ENCODE measurements at places on chromosomes 12 and 14. TPM values are rescaled to one million over a fixed set of nuclear protein-coding genes. Genes with fewer than 3 reads are reported as not detected.

The TSPAN19 gene
- total RNA-seq: not detected

The SLC22A17 gene
- 9.6 TPM for total RNA-seq

The TSPAN31 gene
- 50.7 TPM for total RNA-seq

The RNASE3 gene
- not detected for total RNA-seq

The KCNK10 gene
- not detected for total RNA-seq

The AKAP6 gene
- total RNA-seq: 130 TPM

The HOXC11 gene
- 2.2 TPM for total RNA-seq

The SLC5A8 gene
- total RNA-seq: not detected

The APOF gene
- total RNA-seq: not detected

The CLEC1A gene
- not detected for total RNA-seq

The RPGRIP1 gene
- total RNA-seq: not detected

DNA sequence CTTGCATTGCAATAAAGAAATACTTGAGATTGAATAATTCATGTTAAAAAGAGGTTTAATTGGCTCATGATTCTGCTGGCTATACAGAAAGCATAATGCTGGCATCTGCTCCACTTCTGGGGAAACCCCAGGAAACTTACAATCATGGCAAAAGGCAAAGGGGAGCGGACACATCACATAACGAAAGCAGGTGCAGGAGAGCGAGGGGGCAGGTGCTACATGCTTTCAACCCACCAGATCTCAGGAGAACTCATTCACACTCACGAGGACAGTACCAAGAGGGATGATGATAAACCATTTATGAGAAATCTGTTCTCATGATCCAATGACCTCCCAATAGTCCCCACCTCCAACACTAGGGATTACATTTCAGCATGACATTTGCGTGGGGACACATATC lies 172.6 kb downstream of the RASSF9 start:
- DNase-seq: no peak

- no peak for DNase-seq
These were observed 83.4 kb downstream of the ADCK1 start for GRCh38 chr14:77883131-77883846.

GRCh38 chr12:24416423-24417109 lies 467.1 kb upstream of the SOX5 start:
- DNase-seq: no peak

DNA sequence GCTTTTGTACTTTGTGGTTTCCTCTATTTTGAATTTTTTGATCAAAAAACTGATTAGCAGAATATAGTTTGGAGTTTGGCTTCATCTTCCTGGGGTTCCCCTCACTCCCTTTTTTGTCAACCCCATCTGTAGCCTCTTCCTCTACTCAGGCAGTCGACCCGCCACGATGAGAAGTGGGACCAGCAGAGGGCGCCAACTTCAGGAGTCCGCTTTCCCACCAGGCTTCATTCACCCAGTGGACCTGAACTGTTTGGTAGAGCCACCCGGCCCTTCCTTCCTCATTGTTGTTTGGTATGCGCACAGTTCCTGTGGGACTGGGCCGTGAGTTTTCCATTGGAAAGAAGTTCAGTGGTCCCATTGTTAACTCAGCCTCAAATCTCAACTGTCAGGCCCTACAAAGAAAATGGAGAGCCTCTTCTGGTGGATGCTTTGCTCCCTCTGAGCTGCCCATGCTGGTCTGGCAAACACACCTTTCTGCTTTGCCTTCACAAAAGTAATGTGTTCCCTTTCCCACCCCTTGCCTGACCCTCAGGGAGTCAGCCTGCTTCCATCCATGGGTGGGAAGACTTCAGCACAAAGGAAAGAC lies 21.7 kb downstream of the TMBIM6 start:
- peak; percentile 62 for DNase-seq

DNA sequence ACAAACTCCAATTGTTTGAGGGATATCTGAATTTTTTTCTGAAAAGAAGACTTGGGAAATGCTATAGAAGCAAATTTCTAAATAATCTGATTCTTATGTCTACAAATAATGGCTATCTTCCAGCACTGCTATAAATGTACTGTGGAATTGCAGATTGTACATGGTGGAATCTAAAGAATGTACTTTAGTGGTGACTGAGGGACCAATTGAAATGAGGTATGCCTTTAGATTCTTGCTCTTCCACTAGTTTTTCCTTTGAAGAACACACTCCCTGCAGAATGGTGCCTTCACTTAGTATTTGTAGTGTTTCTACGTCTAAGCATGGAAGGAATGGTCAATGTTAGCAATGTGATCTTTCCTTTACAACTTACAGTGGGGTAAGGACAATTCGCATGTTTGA lies 11.7 kb upstream of the PRB4 start:
- no peak for DNase-seq

DNA sequence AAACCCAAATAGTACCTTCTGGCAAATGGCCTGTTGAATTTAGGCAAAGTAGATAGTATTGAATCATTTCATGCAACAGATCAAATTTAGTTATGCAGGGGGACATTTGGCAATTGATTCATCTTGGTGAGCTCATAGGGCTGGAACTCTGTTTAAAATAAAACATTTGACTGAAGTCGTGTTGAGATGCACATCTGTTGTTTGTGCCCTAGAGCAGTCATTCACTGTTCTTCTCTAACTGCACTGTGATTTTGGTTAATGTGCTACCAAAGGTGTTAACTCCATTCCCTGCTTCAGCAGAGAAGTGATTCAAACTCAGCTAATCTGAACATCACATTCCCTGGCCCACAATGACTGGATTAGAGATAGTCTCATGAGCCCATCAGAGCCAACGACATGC lies 44.0 kb upstream of the CSRP2 start:
- DNase-seq: no peak

DNA sequence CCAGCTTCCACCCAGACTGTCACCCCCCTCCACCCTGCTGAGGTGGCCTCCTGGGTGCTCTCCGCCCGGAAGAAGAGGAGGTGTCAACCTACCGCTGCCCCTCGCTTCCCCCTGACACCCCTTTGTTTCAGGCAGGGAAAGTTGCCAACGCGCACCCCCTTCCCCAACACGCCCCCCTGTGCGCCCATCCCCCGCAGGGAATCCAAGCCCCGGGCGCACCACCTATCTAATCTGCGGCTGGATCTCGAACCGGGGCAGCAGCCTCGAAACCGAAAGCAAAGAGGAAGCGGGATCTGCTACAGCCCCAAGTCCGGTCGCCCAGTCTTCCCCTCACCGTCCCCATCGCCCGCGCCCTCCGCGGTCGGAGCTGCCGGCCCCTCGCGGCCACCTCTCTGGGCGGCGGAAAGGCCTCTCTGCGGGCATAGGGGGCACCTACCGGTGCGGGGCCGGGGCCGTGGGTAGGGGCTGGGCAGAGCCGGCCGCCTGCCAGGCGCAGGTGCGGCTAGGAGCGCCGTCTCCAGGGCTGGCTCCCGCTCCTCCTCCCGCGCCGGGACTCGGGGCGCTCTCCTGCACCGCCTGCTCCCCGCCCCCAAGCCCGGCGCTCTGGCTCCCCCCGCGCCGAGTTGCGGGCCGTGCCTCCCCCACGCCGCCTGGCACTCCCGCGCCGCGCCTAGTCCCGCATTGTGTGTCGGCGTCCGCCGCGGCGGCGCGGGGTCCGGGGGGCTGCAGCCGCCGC lies 18.3 kb upstream of the PLEKHH1 start:
- DNase-seq: peak; percentile 22

DNA sequence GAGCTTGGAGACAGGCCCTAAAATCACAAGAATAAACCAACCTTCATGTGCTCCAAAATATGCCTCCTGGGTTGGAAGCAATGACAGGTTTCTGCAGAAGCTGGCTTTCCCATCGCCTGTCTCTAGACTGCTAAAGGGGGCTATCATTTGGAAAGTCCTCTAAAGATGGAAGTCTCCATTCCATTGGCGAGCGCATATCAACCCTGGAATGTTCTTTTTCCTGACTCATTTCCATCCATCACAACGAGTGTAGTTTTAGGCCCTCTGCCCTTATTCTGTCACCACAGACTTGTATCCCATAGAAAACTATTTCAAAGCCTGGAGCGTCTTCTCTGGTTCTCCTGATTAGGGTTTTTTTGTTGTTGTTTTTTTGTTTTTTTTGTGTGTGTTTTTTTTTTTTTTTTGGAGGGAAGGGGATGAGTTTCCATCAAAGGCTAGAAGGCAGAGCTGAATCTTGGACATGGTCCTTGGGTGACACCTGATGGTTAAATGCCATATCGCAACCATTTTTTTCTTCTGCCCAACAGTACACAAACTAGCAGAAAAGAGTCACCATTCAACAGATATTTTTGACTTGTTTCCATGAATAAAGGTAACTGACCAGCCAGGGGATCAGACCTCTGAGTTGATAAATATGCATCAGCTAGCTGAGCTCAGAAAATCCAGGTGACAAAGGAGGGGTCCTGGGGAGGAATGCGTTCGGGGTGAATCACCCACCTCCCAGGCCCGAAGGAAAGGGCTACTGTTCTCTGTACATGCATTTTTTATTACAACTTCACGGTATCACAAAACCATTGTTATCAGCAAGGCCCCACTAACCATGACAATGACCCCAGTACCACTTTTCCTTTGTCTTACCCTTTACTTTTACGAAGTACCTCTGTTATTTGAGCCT lies 40.5 kb downstream of the KCNA5 start:
- DNase-seq: peak; percentile 70

DNA sequence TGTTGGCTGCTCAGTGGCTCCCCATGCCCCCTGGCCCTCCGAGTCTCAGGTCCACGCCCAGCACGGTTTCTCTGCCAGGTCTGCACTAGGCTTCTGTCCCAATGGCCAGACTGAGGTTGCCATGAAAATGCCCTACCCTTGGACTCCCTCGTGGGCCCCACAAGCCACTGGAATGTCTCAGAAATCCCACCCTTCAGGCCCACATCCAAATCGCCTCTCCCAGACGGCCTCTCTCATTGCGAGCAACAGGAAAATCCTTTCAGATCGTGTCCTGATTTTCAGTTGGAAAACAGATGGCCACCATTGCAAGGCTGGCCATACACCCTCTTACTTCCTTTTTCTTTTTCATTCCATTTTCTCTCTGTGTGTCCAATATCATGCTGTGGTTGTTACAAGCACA lies 77.3 kb downstream of the IRF2BPL start:
- peak; percentile 88 for DNase-seq

DNA sequence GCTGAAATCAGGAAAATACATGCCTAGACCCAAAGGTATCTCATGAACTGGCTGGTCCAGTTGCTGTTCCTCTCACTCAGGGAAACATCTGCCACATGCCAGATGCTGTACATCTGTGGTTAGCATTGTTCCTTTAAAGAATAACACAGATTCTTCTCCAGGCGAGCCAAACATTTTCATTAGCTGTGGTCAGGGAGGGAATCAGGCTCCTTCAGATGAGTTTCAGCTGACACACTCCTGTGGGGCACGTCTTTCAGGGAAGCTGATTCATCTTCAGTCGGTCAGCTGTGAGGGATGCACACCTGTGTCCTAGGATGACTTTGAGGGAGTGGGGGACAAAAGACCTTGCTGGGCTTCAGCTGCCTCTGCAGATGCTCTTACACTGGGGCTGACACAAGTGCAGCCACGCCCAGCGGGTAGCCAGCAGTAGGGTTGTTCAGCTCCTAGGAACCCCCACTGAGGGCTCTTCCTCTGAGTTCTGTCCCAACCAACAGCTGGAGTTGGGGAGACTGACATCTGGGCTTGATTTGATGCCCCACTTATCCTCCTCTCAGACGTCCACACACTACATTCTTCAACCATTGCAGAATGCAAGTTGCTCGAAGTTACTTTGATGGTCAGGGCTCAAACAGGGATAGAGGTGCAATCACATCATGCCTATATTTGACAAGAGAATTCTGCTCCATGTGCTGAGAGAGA lies 155.0 kb downstream of the NUAK1 start:
- DNase-seq: peak; percentile 95

DNA sequence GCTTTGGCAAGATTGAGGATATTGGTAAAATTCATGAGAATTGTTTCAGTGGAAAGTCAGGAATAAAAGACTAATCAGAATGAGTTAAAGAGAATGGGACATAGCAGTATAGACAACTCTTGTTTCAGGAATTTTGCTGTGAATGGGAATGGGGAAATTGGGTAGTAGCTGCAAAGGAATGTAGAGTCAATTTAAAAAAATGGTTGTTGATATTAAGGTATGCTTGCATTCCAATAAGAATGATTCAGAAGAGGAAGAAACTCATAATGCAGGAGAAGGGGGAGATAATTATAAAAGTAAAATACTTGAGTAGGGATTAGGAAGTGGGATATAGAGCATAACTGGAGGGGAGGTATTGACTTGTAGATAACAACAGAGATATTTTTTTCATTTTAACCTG lies 40.7 kb downstream of the MNAT1 start:
- DNase-seq: no peak

GRCh38 chr14:76981670-76982069 lies 46.8 kb downstream of the IRF2BPL start:
- no peak for DNase-seq

DNA sequence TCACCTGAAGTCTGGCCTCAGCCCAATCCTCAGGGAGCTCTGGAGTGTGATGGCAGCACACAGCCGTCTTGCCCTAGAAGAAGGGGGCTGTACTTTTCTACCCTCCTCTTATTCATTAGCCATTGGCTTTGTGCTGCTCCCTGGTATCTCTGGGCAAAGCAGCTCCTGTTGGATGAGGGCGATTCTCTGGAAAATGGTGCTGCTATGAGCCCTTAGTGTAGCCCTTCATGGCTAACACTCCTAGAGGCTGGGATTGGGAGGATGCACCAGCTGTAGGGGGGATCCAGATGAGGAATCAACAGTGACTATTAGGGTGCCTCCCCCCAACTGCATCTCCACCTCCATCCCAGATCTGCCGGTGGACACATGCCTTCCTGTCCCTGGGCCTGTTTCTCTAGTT lies 32.6 kb downstream of the RPH3A start:
- no peak for DNase-seq

DNA sequence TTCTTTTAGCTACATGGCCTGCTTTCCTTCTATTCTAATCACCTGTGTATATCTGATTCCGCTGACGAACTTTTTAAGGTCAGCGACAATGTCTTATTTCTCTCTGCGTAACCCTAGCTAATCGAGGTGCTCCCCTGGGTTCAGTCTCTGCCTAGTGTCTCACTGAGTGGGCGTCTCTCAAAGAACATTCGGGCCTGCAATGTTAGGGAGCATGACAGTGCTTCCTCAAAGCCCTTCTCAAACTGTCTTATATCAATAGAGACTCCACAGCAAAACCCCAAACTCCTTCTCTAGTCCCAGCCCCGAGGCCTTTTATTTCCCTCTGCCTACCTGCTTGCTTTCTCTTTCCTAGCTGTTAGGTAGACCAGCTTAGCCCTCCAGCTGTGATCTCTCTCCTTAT lies 13.7 kb upstream of the RPS6KL1 start:
- DNase-seq: no peak

GRCh38 chr14:25461780-25462179 lies 411.8 kb upstream of the STXBP6 start:
- DNase-seq: no peak

DNA sequence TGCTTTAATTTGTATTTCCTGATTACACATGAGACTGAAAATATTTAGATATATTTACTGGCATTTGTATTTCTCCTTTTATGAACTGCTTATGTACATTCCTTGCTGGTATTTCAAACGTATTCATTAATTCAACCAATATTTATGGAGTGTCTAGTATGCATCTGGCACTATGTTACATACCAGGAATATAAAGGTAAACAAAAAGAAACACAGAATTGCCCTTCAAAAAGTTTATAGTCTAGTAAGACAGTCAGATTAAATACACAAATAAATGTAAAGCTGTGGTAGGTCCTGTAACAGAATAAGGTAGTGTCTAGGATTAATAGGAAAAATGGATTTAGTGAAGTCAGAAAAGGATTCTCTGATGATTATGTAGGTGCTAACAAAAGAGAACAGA lies 87.5 kb downstream of the PPP1R12A start:
- no peak for DNase-seq
